ENCODE measurements at places on chromosomes 16 and 17.

- DNase-seq: no peak
Observed at GRCh38 chr17:29763273-29763672, 140.6 kb upstream of the CORO6 start.

DNA sequence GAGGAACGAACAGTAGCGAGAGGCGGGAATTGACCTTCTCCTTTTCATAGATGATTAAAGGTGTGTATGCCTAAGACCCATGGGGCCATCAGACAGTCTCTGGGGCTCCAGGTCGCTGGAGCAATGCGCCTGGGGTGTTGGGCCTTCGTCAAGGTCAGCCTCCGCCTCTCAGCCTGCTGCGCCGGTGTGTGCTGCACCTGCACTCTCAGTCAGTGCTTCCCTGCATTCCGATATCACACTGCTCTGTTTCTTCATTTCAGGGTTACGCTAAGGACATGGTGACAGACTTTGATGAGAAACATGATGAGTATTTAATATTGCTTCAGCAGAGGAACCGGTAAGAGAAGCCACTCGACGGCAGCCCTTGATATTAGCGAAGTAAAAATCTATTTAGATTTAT, 68.2 kb downstream of the KATNIP start:
- DNase-seq: no peak

- no peak for DNase-seq
Observed at GRCh38 chr17:27241346-27241946, 52.5 kb upstream of the WSB1 start.

DNA sequence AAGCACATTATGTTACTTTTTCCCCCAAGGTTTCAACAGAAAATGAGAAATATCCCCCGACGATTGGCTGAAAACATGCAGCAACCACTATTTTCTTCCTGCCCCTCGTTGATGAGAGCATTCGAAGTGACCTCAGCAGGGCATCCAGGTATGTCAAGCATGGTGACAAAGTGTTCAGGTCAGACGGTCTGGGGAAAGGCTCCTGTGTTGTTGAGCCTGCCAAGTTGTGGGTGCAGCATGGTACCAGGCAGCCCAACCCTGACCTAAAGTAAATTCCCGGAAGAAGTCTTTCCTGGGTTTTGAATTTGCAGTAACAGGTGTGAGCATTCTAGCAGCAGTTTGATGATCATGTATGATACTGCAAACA, 51.7 kb upstream of the SEC14L1 start:
- no peak for DNase-seq

- no peak for DNase-seq
Observed at GRCh38 chr16:191831-192230, 11.6 kb downstream of the HBQ1 start.

DNA sequence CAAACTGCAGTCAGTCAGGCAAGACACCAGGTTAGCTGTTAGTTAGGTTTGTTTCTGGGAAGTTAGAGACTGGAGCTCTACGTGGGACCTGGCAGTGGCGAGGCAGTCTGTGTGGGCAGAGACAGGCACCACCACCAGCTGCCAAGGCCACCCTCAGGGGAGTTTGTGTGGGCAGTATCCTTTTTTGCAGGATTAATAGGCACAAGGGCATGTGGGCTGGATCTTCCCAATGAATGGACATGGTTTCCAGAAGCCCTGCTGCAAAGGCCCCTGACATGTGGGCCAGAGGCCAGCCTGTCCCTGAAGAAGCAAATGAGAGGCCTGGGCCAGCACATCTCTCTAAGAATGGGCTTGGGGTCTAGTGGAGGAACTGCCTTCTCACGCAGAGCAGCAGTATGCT, 19.2 kb upstream of the SREBF1 start:
- DNase-seq: no peak

GRCh38 chr17:385836-386140, 33.2 kb upstream of the RPH3AL start:
- no peak for DNase-seq

All from progenitor cell of endocrine pancreas (in vitro differentiated cells).